Spinal cord (tissue), 10 donors: ENCODE measurements at places on chromosomes 11 and 22. TPM values are rescaled to one million over a fixed set of nuclear protein-coding genes. Genes with fewer than 3 reads are reported as not detected.

The SLCO2B1 gene
- 61.0 TPM for polyA plus RNA-seq

The CRKL gene
- polyA plus RNA-seq = 88.0 TPM

The GLYATL2 gene
- polyA plus RNA-seq = 3.7 TPM

GRCh38 chr11:107496011-107496410 is 38.4 kb upstream of the CWF19L2 start:
- no peaks in the 10 kb centered on the region for H3K27me3 ChIP-seq
- no peak overlapping the region for H3K4me3 ChIP-seq
- H3K36me3 ChIP-seq = no peaks in the 10 kb centered on the region
- DNase-seq = no peak
- H3K4me1 ChIP-seq = no peaks in the 10 kb centered on the region

GRCh38 chr11:47714554-47715081 is 551 bp downstream of the AGBL2 start:
- peak overlapping the region; percentile 55 for H3K4me3 ChIP-seq
- H3K4me1 ChIP-seq = peaks cover 8% of the 10 kb centered on the region
- peaks cover 22% of the 10 kb centered on the region for H3K36me3 ChIP-seq
- no peak for DNase-seq
- H3K27me3 ChIP-seq = no peaks in the 10 kb centered on the region
- H3K27ac ChIP-seq = peak overlapping the region; percentile 36

GRCh38 chr11:20156876-20157613 is 3.2 kb downstream of the DBX1 start:
- H3K27me3 ChIP-seq = peaks cover 94% of the 10 kb centered on the region
- no peak overlapping the region for H3K27ac ChIP-seq
- H3K4me1 ChIP-seq = peaks cover 41% of the 10 kb centered on the region
- no peaks in the 10 kb centered on the region for H3K36me3 ChIP-seq
- no peak overlapping the region for H3K4me3 ChIP-seq
